GM23338 (cell line): ENCODE measurements at places on chromosomes 6 and 20. TPM values are rescaled to one million over a fixed set of nuclear protein-coding genes. Genes with fewer than 3 reads are reported as not detected.

The BMP6 gene
- polyA plus RNA-seq: 0.56 and 0.84 TPM in 2 replicates

The FAM209A gene
- polyA plus RNA-seq: not detected in 2 replicates

The NOX3 gene
- not detected in 2 replicates for polyA plus RNA-seq

DNA sequence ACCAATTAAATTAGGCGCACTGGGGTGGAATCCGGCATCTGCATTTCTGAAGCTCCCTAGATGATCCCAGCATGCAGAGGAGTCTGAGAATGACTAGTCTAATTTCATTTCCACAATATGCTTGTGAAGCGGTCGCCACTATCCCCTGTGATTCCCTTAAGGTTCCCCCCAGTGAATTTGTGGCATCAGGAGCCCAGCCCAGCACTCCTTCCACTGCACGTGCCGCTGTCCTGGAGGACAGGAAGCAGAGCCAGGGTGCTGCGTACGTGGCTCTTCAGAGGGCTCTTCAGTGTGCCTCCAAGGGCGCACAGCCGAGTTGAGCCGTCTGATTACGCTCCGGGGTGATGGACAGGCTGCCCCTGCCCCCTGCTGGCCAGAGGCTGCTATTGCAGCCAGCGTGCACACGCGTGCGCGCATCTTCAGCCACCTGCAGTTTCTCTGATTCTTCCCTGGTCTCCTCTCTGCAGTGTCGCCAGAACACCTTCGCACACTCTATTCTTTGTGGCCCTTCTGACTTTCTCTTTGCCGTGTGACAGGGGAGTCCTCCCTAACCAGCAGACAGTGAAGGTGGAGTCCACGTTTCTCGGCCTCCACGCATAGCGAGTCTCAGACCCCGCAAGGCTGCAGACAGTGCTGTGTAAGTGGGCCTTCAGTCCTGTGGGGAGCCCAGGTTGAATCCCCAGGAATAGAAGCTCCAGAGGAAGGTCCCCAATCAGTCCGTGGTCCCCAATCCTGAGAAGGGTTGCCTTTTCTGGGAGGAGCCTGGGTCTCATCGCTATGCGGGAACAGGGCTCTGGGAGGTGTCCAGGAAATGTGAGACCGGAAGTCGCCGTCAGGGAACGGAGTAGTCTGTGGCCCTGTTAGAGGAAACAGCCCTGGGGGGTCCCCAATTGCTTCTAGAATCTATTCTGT, 16.5 kb upstream of the NCR2 start:
- peak; percentile 94 for DNase-seq

DNA sequence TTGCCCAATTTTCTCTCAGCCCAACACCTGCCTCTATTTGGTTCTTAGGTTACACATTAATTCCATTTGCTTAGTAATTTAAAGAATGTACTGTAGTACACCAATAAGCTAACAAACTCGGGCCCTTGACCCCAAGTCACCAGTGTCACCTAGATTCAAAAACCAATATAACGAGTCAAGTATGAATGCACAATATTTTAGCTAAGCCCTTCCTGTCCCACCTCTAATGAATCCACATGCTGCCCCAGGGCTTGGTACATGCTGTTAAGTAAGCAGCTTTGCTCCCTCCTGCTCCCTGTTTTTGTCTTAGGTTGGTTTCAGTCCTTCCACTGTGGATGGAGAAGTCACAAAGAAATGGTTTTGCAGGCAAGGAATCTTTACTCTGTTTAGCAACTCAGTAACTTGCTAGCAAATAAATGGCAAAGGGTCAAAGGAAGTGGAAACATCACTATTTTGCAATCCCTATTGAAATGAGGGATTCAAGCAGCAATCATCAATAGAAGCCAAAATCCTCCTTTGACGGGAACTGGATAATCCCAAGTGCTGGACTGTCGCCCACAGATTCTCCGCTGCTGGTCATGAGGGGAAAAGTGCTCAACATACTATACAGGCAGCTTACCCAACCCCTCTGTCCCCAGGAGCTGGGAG, 5.0 kb upstream of the MPC1 start:
- DNase-seq: no peak

DNA sequence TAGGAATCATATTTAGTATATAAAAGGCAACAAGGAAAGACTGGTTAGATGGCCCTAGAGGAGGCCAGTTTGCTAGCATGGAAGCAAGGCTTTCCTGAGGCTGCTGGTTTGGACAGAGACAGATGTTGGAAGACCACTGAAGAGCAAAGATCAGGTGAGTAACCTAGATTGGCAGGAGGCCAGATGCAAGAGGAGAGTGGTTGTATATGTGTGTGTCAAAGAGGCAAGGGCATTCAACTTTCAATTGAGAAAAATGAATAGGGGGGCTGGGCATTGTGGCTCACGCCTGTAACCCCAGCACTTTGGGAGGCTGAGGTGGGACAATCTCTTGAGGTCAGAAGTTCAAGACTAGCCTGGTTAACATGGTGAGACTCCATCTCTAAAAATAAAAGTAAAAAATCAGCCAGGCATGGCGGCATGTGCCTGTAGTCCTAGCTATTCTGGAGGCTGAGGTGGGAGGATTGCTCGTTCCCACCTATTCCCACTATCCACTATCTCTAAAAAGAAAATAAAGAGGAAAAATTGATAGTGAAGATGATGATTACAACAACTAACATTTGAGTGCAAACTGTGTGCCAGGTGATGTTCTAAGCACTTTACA, 79.8 kb downstream of the PRDM1 start:
- no peak for DNase-seq

DNA sequence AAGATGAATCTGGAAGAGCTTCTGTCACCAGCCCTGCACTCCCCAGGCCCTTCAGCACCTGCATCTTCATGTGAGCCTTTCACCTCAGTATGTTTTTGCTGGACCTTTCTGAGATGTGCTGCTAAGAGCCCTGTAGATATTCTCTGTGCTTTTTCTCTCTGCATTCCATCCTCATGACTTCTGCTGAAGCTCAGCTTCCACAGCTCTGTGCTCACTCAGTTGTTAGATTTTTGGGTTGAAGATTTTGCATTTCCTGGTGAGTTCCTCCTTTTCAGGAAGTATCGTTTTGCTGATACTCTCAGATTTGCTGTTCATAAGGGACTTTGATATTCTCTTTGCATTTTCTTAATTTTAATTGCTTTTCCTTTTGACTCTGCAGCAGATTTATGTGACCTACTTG, 18.3 kb downstream of the KIAA1586 start:
- no peak for DNase-seq

GRCh38 chr6:131778169-131778568, 29.7 kb upstream of the ENPP1 start:
- DNase-seq: no peak

- DNase-seq: no peak
Measured at GRCh38 chr20:698276-698675, 22.7 kb upstream of the SCRT2 start.

GRCh38 chr6:36028088-36028876, 674 bp downstream of the MAPK14 start:
- DNase-seq: peak; percentile 37

DNA sequence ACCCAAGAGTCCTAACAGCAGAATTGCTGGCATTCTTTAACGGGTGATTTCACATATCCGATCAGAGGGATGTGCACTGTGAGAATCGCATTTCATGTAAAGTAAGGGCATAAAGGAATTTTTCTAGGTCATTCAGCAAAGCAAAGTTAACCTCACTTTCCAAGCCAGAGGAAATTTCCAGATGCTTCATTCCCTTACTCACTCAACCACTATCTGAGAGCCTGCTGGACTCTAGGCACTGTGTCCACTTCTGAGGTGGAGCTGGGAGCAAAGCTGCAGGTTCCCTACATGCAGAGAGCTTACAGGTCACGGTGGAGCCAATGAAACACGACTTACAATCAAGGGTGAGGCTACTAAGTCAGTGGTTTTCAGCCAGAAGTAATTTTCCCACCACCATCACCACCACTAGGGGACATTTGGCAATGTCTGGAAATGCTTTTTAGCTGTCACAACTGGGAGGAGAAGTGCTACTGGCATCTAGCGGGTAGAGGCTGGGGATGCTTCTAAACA, 34.5 kb upstream of the TSHZ2 start:
- DNase-seq: peak; percentile 30

DNA sequence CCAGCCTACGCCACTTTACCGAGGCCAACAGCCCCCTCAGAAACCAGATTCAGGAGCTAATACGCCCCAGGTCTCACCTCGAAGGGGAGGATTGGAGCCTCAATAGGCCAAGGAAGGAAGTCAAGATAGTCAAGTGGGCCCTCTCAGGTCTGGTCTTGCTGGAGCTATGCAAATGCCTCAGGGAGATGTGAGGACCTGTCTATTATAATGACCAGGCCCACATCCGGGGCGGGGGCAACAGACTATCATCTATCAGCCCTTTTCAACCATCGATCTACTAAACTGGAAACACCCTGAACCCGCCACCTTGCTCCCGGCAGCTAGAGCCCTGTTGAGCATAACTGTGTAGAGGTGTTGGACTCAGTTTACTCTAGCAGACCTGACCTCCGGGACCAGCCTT, 12.7 kb upstream of the GSTA3 start:
- DNase-seq: no peak

DNA sequence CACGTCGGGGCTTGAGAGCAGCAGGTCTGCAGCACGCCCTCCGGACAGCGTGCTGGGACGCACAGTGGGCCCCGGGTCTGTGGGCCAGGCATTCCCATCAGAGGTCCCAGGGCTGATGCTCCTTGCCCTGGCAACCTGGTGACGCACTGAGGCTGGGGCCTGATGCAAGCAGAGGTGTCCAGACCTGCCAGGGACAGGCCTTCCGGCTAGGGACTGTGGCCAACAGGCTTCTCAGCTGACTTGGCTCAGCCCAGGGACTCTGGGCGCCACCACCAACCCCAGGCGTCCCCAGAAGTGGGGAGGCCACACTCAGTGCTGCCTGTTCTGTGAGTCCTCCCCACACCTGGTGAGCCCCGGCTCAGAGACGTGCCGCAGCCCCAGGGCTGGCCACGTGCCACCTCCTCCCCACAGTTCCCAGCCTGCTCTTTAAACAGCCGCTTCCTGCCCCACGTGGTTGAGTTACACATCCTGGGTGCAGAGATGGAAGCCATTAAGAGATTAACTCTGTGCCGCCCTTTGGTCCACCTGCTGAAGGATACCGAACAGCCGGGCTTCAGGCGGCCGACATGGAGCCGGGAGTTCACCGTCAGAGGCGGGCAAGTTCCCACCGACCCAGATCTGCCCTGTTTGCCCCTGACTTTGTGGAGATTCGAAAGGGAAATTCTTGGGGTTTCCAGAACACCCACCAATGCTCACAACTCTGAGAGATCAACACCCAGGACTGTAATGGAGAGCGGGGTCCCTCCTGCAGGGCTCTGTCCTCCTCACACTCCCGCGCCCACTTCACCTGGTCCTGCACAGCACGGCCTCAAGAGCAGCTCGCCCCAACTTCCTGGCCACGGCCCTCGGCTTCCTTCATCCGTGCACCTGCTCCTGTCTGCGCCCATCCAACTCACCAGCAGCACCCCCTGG, 37.6 kb upstream of the ZBP1 start:
- DNase-seq: no peak

DNA sequence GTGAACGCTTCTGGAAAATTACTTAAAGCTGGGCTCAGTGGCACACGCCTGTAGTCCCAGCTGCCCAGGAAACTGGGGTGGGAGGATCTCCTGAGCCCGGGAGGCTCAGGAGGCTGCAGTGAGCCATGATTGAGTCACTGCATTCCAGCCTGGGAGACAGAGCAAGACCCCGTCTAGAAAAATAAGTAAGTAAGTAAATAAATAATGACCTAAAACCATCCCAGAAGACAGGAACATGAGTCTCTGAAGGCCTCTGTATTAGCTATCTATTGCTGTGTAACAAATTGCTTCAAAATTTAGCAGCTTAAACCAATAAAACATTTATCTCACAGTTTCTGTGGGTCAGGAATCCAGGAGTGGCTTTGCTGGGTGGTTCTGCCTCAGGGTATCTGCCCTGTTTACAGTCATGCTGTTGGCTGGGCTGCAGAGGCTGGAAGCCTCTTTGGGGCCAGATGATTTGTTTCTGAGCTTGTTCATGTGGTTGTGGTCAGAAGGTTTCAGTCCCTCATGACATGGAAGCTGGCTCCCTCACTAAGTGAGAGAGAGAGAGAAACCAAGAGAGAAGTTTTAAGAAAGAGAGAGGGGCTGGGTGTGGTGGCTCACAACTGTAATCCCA, 48.4 kb upstream of the NCOA3 start:
- no peak for DNase-seq

DNA sequence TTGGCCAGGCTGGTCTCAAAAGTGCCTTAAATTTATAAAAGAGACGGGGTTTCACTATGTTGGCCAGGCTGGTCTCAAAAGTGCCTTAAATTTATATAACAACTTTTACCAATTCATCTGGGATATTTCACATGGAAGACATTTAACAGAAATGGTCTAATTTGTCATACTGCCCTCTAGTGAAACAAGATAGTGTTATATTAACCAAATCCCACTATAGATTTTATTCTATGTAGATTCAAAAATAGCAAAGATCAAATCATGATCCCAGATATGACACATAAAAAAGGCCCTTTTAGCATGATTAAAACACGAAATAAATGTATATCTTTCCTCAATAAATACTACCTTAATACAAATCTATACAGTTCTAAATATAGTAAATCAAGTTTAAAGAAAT, 102.8 kb upstream of the TFAP2D start:
- DNase-seq: peak; percentile 21

GRCh38 chr6:82571455-82571854, 207.8 kb downstream of the TPBG start:
- DNase-seq: no peak

- no peak for DNase-seq
Measured at GRCh38 chr20:13042458-13042794, 33.7 kb downstream of the SPTLC3 start.
